ENCODE measurements at places on chromosomes 3 and 15.

- no peak for DNase-seq
These were observed 60.8 kb upstream of the ARHGEF26 start for GRCh38 chr3:154060238-154061000.

DNA sequence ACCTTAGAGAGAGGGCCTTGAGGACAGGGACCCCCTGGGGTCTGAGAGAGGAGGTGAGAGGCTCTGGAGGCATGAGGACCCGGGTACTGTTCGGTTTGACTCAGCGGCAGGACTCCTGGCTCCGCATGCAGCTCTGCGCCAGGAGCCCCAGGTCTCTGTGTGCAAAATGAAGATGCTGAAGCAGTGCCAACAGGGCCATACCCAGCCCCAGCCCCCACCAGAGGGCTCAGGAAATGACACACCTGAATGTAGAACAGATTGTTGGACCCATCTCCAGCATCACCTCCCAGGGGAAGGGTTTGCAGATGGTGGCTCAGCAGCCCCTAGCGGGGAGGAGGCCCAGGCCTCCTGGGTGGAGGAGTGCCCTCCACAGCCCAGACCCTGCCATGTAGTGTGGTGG is 30.2 kb downstream of the EPHB3 start:
- no peak for DNase-seq

- peak; percentile 7 for DNase-seq
These were observed 472.8 kb downstream of the SHQ1 start for GRCh38 chr3:72375237-72376076.

DNA sequence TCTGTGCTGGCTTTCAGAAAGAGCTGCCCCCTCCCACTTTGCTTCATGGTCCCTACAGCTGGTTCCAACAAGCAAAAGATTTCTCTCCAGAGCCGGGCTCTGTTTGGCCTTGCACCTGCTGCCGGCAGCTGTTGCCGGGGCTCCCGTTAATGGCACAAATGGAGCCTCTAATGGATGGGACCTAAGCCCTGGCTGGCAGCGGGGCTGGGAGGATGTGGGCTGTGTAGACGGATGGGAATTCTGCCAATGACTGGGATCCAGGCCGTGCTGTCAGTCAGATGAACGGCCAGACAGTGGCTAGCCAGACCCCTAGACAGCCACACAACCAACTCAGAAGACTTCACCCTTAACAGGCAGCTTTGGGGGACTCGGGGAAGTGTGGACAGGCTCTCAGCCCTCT is 88.0 kb downstream of the RPLP1 start:
- no peak for DNase-seq

- DNase-seq, result no peak
These were observed 33.6 kb upstream of the FEZF2 start for GRCh38 chr3:62406945-62407344.

DNA sequence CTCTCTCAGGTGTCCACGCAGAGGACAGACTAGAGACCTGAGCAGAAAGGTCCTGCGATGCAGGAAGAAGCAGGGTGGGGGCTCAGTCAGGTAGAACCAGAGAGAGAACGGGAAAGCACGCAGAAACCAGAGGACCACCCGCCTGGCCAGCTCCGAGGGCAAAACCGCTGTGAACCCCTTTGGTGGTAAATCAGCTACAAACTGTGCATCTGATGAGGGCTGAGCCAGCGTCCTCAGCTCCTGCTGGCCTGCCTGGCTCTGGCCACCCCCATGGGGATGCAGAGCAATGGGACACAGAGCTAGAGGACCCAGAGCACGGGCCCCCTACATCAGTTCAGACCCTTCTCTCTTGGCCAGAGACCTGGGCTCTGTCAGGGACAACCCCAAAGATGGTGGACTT is 44.6 kb downstream of the WNT7A start:
- DNase-seq, result no peak

DNA sequence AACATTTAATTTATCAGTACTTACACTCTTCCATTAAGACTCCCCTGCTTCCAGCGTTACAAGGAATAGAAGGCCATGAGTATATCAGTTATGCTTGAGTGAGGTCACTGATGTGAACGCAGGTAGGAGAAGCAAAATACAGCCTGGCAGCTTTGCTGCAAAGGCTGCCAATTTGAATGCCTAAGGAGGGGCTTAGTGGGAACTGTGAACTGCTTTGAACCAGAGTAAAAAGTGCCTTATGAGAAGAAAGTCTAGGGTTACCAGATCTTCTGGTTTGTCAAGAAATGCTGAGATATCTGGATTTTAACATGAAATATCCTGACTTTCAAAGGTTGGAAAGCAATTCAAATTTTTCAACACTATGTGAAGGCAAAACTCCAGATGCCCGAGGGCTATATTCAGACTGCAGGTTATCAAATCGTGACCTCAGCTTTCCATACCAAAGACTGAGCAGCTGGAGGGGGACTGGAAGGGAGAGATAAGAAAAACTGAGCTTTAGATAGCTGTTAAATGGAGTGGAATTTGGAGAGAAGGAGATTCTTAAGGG is 446.3 kb upstream of the NECTIN3 start:
- DNase-seq, result no peak

DNA sequence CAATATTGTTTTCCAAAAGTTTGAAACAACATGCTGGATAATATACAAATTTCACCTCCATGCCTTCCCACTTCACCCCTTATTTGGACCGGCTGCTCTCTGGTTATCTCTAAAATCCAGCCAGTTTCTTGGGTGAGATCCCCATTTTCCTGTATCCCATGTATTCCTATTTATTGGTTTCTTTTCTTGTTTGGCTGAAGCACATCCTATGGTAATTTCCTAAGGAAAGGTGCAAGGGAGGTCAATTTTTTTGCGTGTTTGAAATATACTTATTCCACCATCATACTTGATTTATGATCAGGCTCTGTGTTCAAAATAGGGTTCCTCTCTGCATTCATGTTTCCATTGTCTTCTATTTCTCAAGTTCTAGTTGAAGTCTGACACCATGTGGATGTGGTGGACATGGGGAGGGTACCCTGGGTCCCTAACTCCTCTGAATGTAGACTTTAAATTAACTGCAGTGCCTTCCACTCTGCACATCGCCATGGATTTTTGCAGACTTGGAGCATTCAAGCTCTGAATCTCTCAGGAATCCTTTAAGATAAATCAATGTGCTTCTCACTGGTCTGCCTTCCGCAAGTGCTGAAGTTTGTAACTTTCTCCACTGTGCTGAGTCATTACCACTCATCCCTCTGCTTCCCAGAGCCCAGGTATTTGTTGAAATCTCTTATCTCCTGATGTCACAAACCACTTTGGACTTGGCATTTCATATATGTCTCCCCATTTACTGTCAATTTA is 52.1 kb upstream of the TLE3 start:
- DNase-seq, result no peak

GRCh38 chr15:55858661-55859060 is 115.7 kb upstream of the PRTG start:
- DNase-seq, result no peak

Measured in stimulated activated CD4-positive, alpha-beta T cell treated with anti-CD3 and anti-CD28 coated beads, Interleukin-4, amount 100 ng/mL, for 48 hours (primary cell).